ENCODE measurements at places on chromosomes 3 and 15.

- DNase-seq: no peak
These were observed 6.0 kb upstream of the LARP6 start for GRCh38 chr15:70859998-70860397.

GRCh38 chr15:68404056-68404798 lies 27.7 kb downstream of the ITGA11 start:
- DNase-seq: no peak

- no peak for DNase-seq
These were observed 384.7 kb downstream of the NTRK3 start for GRCh38 chr15:87871731-87872320.

GRCh38 chr3:69322158-69322509 lies 63.8 kb downstream of the FRMD4B start:
- no peak for DNase-seq

GRCh38 chr3:71537211-71537611 lies 46.3 kb downstream of the FOXP1 start:
- DNase-seq: peak; percentile 94

GRCh38 chr3:119681279-119681678 lies 4.1 kb upstream of the COX17 start:
- DNase-seq: peak; percentile 61

- no peak for DNase-seq
These were observed 58.2 kb upstream of the NR2E3 start for GRCh38 chr15:71752128-71752527.

- DNase-seq: no peak
These were observed 8.9 kb upstream of the EOMES start for GRCh38 chr3:27730774-27731659.

- DNase-seq: no peak
These were observed 826.2 kb downstream of the ROBO1 start for GRCh38 chr3:78941587-78941986.

GRCh38 chr15:48584090-48584811 lies 61.3 kb downstream of the FBN1 start:
- no peak for DNase-seq

DNA sequence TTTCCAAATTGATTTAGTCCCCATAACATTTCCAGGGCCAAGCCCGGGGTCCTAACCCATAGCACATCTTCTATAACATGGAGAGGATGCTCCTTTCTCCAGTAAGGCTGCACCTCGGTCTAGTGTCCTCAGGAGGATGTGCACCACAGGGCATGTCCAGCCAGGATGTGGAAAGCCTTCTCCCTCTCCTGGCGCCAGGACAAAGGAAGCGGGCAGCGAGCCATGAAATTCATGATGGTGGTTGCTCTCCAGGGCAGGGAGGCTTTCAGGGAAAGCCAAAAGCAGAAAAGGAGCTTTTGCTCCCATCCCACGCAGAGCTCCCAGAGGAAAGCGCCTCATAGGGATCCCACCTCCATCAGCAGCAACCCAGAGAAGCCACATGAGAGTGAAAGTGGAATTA lies 220.0 kb downstream of the ADAMTSL3 start:
- DNase-seq: no peak

DNA sequence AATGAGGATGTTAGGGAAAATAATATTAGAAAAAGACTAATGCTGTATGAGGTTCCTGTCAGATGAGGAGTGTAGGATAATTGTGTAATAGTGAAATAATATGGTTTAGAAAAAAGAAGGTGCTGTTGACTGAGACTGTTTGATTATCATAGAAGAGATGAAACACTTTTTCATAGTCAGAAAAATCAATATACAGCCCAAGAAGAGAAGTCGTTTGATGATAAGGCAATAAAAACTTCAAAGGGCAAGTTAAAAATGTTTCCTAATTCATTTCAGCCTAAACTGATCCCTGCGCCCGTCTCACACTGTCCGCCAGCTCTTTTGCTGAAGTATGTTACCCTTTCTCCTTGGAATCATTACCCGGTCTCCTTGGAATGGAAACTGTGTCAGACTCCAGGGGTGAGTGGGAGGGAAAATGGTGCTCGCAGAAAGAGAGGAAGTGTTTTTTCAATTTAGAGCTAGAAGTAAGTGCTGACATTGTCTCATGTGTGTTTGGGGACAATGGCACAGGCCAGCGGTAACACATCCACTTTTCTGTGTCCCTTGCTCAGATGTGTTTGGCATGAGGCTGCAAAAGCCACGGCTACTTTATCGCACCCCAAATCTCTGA lies 23.6 kb downstream of the DUT start:
- DNase-seq: no peak

Data from dermis microvascular lymphatic vessel endothelial cell (primary cell).